ENCODE measurements at places on chromosomes 5 and 9.

DNA sequence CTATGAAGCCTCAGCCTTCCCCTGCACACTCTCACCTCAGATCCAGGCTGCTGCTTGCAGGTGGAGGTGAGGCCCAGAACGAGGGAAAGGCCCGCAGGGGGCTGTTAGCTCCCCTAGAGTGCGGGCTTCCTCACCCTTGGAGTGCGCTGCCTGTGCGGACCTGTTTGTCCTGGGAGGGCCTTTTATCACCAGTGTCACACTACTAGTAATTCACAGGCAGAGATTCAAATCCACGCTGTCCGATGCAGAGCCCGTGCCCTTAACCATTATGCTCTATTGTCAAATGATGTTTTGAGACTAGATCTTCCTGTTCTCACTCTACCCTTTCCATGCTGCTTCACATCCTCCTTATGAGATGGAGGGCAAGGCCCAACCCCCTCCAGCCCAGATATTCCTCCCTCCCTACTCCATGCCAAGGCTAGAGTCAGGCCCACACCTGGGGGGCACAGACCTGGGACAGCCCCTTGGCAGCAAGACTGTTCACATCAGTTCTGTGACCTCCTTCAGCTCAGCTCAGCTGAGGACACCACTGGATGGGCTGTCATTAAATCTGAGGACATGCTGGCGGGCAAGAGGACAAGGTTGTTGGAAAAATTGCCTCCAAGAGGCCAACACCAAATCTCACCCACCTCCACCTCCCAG is 112.8 kb upstream of the SPOCK1 start:
- H3K27me3 ChIP-seq = no peaks in the 10 kb centered on the region
- DNase-seq = no peak
- H3K4me1 ChIP-seq = no peaks in the 10 kb centered on the region
- no peak overlapping the region for H3K27ac ChIP-seq
- no peaks in the 10 kb centered on the region for H3K36me3 ChIP-seq

DNA sequence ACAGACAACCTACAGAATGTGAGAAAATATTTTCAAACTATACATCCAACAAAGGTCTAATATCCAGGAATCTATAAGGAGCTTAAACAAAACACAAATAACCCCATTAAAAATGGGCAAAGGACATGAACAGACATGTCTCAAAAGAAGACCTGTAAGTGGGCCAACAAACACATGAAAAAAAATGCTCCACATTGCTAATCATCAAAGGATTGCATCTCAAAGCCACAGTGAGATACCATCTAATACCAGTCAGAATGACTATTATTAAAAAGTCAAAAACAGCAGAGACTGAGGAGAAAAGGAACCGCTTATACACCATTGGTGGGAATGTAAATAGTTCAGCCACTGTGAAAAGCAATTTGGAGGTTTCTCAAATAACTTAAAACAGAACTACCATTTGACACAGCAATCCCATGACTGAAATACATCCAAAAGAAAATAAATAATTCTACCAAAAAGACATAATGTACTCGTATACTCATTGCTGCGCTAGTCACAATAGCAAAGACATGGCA is 39.1 kb upstream of the C5orf63 start:
- no peaks in the 10 kb centered on the region for H3K36me3 ChIP-seq
- H3K4me3 ChIP-seq = no peak overlapping the region
- H3K27ac ChIP-seq = no peak overlapping the region

DNA sequence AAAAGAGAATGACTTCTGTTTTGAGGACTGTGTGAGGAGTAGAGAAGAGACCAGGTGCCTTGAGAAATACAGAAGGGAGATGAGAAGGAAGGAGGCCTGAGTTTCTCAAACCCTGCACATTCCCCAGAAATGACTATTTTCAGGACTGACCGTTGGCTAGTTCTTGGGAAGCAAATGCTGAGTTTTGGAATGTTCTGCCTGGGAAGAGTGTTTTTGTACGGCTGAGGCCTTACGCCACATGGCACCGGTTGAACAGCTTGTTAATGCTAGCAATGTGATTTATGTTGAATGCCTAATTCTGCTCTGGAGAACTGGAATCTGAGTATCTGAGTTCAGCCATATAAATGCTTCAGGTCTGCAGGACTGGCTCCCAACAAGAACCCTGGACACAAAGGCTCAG is 152.7 kb upstream of the ADAMTS16 start:
- no peaks in the 10 kb centered on the region for H3K27me3 ChIP-seq
- H3K4me3 ChIP-seq = no peak overlapping the region
- no peak for DNase-seq
- no peaks in the 10 kb centered on the region for H3K4me1 ChIP-seq
- no peaks in the 10 kb centered on the region for H3K36me3 ChIP-seq

GRCh38 chr5:165272436-165272835 is 1767.0 kb downstream of the MAT2B start:
- H3K27ac ChIP-seq = no peak overlapping the region
- no peaks in the 10 kb centered on the region for H3K36me3 ChIP-seq
- H3K4me1 ChIP-seq = no peaks in the 10 kb centered on the region
- H3K4me3 ChIP-seq = no peak overlapping the region
- no peak for DNase-seq
- no peaks in the 10 kb centered on the region for H3K27me3 ChIP-seq

GRCh38 chr5:10454591-10455276 is 13.1 kb downstream of the ROPN1L start:
- no peaks in the 10 kb centered on the region for H3K27me3 ChIP-seq
- no peak overlapping the region for H3K4me3 ChIP-seq
- H3K36me3 ChIP-seq = no peaks in the 10 kb centered on the region
- no peak for DNase-seq
- no peak overlapping the region for H3K27ac ChIP-seq

- H3K27ac ChIP-seq = no peak overlapping the region
- H3K27me3 ChIP-seq = no peaks in the 10 kb centered on the region
- no peaks in the 10 kb centered on the region for H3K36me3 ChIP-seq
- H3K4me1 ChIP-seq = no peaks in the 10 kb centered on the region
- DNase-seq = peak; percentile 20
- no peak overlapping the region for H3K4me3 ChIP-seq
Measured at GRCh38 chr5:133287500-133287899, 235.7 kb downstream of the HSPA4 start.

- H3K36me3 ChIP-seq = no peaks in the 10 kb centered on the region
- no peaks in the 10 kb centered on the region for H3K27me3 ChIP-seq
- no peak overlapping the region for H3K4me3 ChIP-seq
- H3K4me1 ChIP-seq = peaks cover 23% of the 10 kb centered on the region
- no peak overlapping the region for H3K27ac ChIP-seq
- DNase-seq = no peak
Measured at GRCh38 chr9:6781476-6781875, 23.7 kb downstream of the KDM4C start.

DNA sequence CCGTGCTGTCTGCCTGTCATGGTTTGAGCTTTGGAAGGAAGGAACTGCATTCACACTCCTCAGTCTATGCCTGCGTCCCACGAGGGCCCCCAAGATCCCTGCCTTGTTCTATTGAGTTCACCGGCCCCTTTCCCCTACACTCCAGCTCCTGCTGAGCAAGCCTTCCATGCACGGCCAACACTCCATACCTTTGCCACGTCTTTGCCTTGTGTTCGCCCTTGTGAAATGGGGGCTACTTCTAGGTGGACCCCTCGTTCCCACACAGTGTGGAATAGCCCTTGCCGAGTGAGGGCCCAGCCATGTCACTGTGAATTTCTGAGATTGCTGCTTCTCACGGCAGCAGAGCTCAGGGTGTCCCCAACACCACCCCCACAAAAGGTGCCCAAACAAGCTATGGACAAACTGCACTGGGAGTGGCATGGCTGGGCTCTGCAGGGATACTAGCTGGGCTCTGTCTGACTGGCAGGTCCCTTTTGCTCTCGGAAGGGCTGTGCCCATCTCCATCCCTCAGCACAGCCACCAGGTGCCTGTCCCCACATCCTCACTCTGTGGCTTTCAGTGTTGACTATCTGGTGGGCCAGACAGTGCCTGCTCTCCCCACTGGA is 67.9 kb upstream of the ADAMTS2 start:
- H3K4me3 ChIP-seq = no peak overlapping the region
- no peaks in the 10 kb centered on the region for H3K4me1 ChIP-seq
- no peak for DNase-seq
- no peaks in the 10 kb centered on the region for H3K36me3 ChIP-seq

- H3K4me3 ChIP-seq = no peak overlapping the region
- no peaks in the 10 kb centered on the region for H3K27me3 ChIP-seq
- no peak for DNase-seq
- no peaks in the 10 kb centered on the region for H3K4me1 ChIP-seq
Measured at GRCh38 chr9:16928179-16928945, 57.9 kb upstream of the BNC2 start.

- DNase-seq = no peak
- no peak overlapping the region for H3K27ac ChIP-seq
- no peaks in the 10 kb centered on the region for H3K4me1 ChIP-seq
- H3K4me3 ChIP-seq = no peak overlapping the region
Measured at GRCh38 chr9:111360881-111361280, 30.9 kb upstream of the OR2K2 start.

DNA sequence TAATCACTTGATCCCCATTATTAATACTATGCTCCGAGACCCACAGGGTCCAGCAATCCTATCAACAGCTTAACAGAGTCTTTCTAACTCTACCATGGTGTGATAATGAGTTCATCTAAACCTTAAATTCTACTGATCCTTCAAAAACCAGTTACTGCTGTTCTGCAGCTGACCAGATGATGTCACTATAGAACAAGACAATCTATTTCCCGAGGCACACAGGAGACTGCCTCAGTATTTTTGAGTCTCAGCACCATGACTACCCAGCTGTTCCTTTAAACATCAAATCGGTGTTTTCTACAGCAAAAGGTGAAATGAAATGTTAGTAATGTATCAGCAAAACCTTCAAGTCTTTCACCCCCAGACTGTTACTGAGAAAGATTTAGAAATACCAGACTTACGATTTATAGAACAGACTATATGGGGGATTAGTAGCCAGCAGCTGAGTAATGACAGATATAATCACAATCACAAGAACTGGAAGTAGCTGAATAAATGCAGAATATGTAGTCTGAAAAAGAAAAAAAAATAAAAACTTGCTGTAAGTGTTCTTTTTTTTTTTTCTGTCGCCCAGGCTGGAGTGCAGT is 16.9 kb downstream of the DNAJC18 start:
- no peaks in the 10 kb centered on the region for H3K27me3 ChIP-seq
- no peaks in the 10 kb centered on the region for H3K36me3 ChIP-seq
- no peak for DNase-seq
- H3K4me1 ChIP-seq = peaks cover 4% of the 10 kb centered on the region
- H3K4me3 ChIP-seq = no peak overlapping the region
- H3K27ac ChIP-seq = no peak overlapping the region

- no peaks in the 10 kb centered on the region for H3K4me1 ChIP-seq
- H3K27me3 ChIP-seq = no peaks in the 10 kb centered on the region
- no peak overlapping the region for H3K4me3 ChIP-seq
- no peaks in the 10 kb centered on the region for H3K36me3 ChIP-seq
- no peak for DNase-seq
Measured at GRCh38 chr5:88870285-88870684, 12.7 kb downstream of the MEF2C start.

- H3K4me1 ChIP-seq = no peaks in the 10 kb centered on the region
- H3K27ac ChIP-seq = no peak overlapping the region
- DNase-seq = no peak
- H3K27me3 ChIP-seq = no peaks in the 10 kb centered on the region
- H3K36me3 ChIP-seq = no peaks in the 10 kb centered on the region
Measured at GRCh38 chr5:54658010-54658409, 140.5 kb downstream of the SNX18 start.

- H3K36me3 ChIP-seq = no peaks in the 10 kb centered on the region
- no peak for DNase-seq
- no peaks in the 10 kb centered on the region for H3K4me1 ChIP-seq
- H3K27me3 ChIP-seq = no peaks in the 10 kb centered on the region
Measured at GRCh38 chr5:56317923-56318561, 84.9 kb upstream of the ANKRD55 start.

DNA sequence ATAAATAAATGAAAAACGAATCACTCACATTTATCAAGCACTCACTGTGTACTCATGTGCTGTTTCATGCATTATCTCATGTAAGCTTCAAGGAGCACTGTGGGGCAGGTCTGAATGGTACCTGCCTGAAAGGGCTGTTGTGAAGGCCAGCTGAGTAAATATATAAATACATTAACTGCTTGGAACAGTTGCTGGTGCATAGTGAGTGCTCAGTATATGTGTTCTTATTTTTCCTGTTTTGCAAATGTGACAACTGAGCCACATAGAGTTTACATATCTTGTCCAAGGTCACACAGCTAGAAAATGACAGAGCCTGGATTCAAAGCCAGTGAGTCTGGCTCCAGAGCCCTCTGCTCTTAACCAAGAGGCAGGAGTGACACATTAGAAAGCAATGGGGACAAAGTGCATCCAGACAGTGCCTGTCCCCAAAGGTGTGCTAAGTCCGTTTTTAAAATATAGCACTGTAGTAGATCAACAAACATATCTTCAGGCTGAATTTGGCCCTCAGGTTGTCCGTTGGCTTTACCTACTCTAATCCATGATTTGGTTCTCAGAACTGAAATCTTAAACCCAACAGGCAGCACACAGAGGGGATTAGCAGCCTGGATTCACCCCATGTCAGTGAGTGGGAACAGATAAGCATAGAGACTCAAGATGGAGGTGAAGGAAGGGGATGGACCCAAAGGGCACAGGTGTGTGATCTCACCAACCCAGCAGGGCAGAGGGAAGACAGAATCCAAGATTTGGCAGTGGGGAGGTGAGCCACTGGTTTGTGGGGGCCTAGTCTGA is 70.8 kb downstream of the WWC1 start:
- H3K27ac ChIP-seq = no peak overlapping the region
- no peaks in the 10 kb centered on the region for H3K36me3 ChIP-seq
- H3K4me3 ChIP-seq = no peak overlapping the region
- peaks cover 3% of the 10 kb centered on the region for H3K27me3 ChIP-seq

- no peak overlapping the region for H3K4me3 ChIP-seq
- H3K36me3 ChIP-seq = no peaks in the 10 kb centered on the region
- no peak overlapping the region for H3K27ac ChIP-seq
- no peaks in the 10 kb centered on the region for H3K27me3 ChIP-seq
- no peak for DNase-seq
- H3K4me1 ChIP-seq = no peaks in the 10 kb centered on the region
Measured at GRCh38 chr9:124149992-124150391, 107.8 kb upstream of the NEK6 start.

DNA sequence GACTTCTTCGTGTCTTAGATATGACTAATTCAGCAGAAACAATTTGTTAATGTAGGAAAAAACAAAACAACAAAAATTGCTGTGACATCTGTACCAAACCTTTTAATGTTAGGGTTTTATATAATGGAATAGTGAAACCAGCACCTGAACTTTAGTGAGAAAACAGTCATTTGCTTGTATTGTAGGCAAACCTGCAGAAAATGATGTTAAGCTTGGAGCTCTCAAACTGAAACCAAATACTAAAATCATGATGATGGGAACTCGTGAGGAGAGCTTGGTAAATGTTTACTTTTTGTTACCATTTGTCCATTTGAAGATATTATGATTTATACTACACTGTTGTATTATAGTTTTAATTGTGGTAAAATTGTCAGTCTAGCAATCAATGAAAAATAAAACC is 6.6 kb downstream of the UBLCP1 start:
- no peak overlapping the region for H3K4me3 ChIP-seq
- H3K27me3 ChIP-seq = no peaks in the 10 kb centered on the region
- H3K4me1 ChIP-seq = no peaks in the 10 kb centered on the region
